AG09309 (cell line): ENCODE measurements at places on chromosomes 6 and 20.

- DNase-seq, result no peak
Observed at GRCh38 chr6:156098839-156099238, 643.2 kb upstream of the NOX3 start.

GRCh38 chr6:119161438-119161837 is 83.0 kb upstream of the FAM184A start:
- DNase-seq, result no peak

GRCh38 chr6:170152124-170152926 is 138.6 kb downstream of the DLL1 start:
- no peak for DNase-seq

GRCh38 chr20:61267241-61267640 is 15.2 kb downstream of the CDH4 start:
- DNase-seq, result no peak

- DNase-seq, result no peak
Observed at GRCh38 chr6:168341280-168341900, 21.8 kb upstream of the DACT2 start.
